Lung (tissue), 17 donors: ENCODE measurements at places on chromosomes 1 and 21. TPM values are rescaled to one million over a fixed set of nuclear protein-coding genes. Genes with fewer than 3 reads are reported as not detected.

The LCE3E gene
- not detected for polyA plus RNA-seq

The CELA3A gene
- 0.26 TPM for polyA plus RNA-seq

The TAL1 gene
- 6.4 TPM for polyA plus RNA-seq

The GNG5 gene
- 207 TPM for polyA plus RNA-seq

The AIRE gene
- not detected for polyA plus RNA-seq

The HTR6 gene
- polyA plus RNA-seq, result not detected

The TSEN15 gene
- polyA plus RNA-seq, result 18.8 TPM

The TTLL7 gene
- polyA plus RNA-seq, result 1.4 TPM

The ASTN1 gene
- polyA plus RNA-seq, result 0.03 TPM

The CD1B gene
- polyA plus RNA-seq, result 0.30 TPM

The TMEM59 gene
- polyA plus RNA-seq, result 300 TPM

The UBL4B gene
- not detected for polyA plus RNA-seq

The SDF4 gene
- 108 TPM for polyA plus RNA-seq

The EFNA1 gene
- polyA plus RNA-seq, result 187 TPM

The AXDND1 gene
- 0.10 TPM for polyA plus RNA-seq

The CYP4A11 gene
- polyA plus RNA-seq, result 0.06 TPM

The MSH4 gene
- 0.37 TPM for polyA plus RNA-seq

The KCNC4 gene
- polyA plus RNA-seq, result 3.2 TPM

The PTGS2 gene
- polyA plus RNA-seq, result 5.3 TPM

The LZIC gene
- polyA plus RNA-seq, result 16.6 TPM

The HSD3B1 gene
- not detected for polyA plus RNA-seq

The FAM163A gene
- polyA plus RNA-seq, result not detected

The ANKRD13C gene
- 8.7 TPM for polyA plus RNA-seq

The CALML6 gene
- polyA plus RNA-seq, result 0.11 TPM

The FOXD3 gene
- 0.01 TPM for polyA plus RNA-seq

The SHE gene
- polyA plus RNA-seq, result 15.1 TPM

The FHAD1 gene
- polyA plus RNA-seq, result 5.9 TPM

The NPHS2 gene
- polyA plus RNA-seq, result not detected

The TIMM17A gene
- 56.1 TPM for polyA plus RNA-seq

The LCE4A gene
- not detected for polyA plus RNA-seq

The LCE1C gene
- polyA plus RNA-seq, result not detected

The OR2L8 gene
- not detected for polyA plus RNA-seq

The SLC19A1 gene
- 23.8 TPM for polyA plus RNA-seq

The OR6N1 gene
- not detected for polyA plus RNA-seq

The TMEM269 gene
- polyA plus RNA-seq, result 0.06 TPM

The OR10Z1 gene
- not detected for polyA plus RNA-seq

The GBP1 gene
- 58.6 TPM for polyA plus RNA-seq

The FAM72B gene
- polyA plus RNA-seq, result 0.81 TPM

The EPS8L3 gene
- polyA plus RNA-seq, result not detected

The AMY2A gene
- polyA plus RNA-seq, result not detected

The LY9 gene
- 0.94 TPM for polyA plus RNA-seq

The OR4F29 gene
- not detected for polyA plus RNA-seq

The PLA2G5 gene
- polyA plus RNA-seq, result 3.8 TPM

The CNR2 gene
- polyA plus RNA-seq, result 0.04 TPM

The SHISAL2A gene
- 0.79 TPM for polyA plus RNA-seq

The RBM34 gene
- 129 TPM for polyA plus RNA-seq

The SMIM11 gene
- 7.3 TPM for polyA plus RNA-seq

The TRIM58 gene
- polyA plus RNA-seq, result 0.92 TPM

The HSD11B1 gene
- polyA plus RNA-seq, result 11.3 TPM

The CHD5 gene
- 0.14 TPM for polyA plus RNA-seq

The PLPPR5 gene
- 0.05 TPM for polyA plus RNA-seq

The TRIM67 gene
- not detected for polyA plus RNA-seq

The ATP1A2 gene
- 1.5 TPM for polyA plus RNA-seq

The FLG2 gene
- polyA plus RNA-seq, result not detected

The NBL1 gene
- polyA plus RNA-seq, result 102 TPM

The B3GALT5 gene
- polyA plus RNA-seq, result 0.06 TPM

The ORC1 gene
- 1.1 TPM for polyA plus RNA-seq
